ENCODE measurements at places on chromosomes 16 and 17.
A peak's percentile ranks its signal among the peaks of the same experiment; 100 is the strongest.

GRCh38 chr17:62666801-62667591 is 39.5 kb downstream of the MRC2 start:
- no peak for DNase-seq

GRCh38 chr17:45092911-45093430 is 31.9 kb downstream of the NMT1 start:
- no peak for DNase-seq

- DNase-seq = no peak
These were observed 192.8 kb downstream of the XYLT1 start for GRCh38 chr16:17277981-17278381.

- no peak for DNase-seq
These were observed 128.1 kb upstream of the IRX3 start for GRCh38 chr16:54414671-54415070.

DNA sequence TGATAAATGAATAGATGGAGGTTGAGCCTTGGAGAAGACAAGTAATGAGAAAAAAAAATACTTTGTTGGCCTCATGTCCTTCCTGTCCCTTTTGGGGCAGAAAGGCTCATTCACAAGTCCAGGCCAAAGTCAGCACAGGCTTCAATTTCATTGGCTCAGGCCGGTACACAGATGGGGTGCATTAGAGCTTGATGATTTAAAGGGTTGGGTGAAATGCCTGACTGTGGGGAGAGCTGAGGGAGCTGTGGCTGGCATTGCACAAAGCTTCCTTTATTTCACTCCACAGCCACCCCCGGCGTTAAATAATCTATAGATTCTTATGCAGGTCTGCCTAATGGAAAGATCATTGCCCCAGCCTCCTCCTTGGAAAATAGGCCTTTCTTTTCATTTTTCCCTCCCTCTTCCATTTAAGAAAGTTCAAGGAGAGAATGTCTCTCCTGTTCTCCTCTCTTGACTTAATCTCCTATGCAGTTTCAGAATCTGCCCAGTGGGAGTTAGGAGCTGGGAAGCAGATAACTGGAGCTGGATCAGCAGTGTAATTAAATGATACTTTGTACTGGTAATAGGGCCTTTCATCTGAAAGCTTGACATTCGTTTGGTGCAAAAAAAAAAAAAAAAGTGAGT is 24.4 kb downstream of the YPEL2 start:
- no peak for DNase-seq

GRCh38 chr16:75288596-75289120 is 37.2 kb upstream of the BCAR1 start:
- peak; percentile 77 for DNase-seq

GRCh38 chr17:39125143-39125875 is 26.1 kb downstream of the PLXDC1 start:
- no peak for DNase-seq

GRCh38 chr17:207775-208174 is 26.3 kb upstream of the DOC2B start:
- DNase-seq = no peak

GRCh38 chr16:56742030-56742984 is 12.4 kb downstream of the NUP93 start:
- DNase-seq = no peak

- DNase-seq = peak; percentile 62
These were observed 12.0 kb downstream of the PGS1 start for GRCh38 chr17:78390241-78391050.

DNA sequence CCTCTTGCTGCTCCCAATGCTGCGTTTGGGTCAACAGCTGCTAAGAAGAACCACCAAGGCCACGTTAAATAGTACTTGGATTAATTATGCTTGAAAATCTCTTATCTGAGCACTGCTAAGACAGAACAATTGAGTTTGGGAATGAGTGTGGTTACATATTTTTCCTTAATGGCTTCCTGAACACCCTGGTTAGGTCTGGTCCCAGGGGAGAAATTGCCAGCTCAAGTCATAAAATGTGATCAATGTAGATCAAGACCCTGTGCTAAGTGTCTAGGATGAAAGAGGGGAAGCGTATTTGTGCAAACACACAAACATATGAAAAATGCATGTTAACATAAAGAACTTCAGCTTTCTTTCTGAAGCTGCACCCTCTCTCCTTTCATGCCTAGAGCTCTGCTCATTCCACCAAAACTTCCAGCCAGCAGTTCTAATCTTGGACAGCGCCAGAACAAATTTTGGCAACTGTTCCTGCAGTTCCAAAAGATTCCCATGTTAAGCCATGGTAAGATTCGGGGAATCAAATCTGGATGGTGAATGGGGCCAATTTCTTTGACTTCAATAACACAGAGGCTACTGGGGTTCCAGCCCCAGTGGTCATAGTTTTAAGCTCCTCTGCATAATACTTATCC is 72.0 kb downstream of the ZFHX3 start:
- no peak for DNase-seq

GRCh38 chr17:63550817-63551639 is 751 bp downstream of the DCAF7 start:
- no peak for DNase-seq

DNA sequence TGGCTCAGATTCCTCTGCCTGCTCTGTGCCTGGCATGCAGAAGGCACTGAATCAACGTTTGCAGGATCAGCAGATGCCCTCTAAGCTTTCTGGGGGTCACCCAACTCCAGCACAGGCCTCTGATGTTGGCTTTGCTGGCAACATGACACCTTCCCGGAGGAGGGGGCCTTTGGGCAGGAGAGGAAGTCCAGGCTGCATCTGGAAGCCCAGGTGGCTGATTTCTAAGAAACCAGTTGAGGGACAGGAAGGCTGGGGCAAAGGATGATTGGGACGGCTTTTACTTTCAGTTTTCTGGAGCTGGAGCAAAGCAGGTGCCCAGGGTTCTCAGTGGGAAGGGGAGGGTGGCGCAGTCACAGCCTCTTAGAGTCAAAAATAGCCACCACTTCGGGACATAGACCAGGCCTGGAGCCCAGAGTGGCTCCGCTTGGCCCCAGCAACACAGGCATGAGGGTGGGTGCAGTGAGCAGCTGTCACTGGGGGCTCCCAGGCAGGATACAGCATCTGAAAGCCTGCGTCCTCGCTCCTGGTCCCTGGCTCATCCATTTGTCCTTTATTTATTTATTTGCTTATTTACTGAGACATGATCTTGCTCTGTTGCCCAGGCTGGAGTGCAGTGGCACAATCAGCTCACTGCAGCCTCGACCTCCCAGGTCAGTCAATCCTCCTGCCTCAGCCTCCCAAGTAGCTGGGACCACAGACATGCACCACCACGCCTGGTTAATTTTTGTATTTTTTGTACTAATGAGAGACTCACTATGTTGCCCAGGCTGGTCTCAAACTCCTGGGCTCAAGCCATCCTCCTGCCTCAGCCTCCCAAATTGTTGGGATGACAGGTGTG is 15.1 kb downstream of the SOCS1 start:
- DNase-seq = no peak

GRCh38 chr17:13031718-13032350 is 14.0 kb upstream of the ELAC2 start:
- no peak for DNase-seq

DNA sequence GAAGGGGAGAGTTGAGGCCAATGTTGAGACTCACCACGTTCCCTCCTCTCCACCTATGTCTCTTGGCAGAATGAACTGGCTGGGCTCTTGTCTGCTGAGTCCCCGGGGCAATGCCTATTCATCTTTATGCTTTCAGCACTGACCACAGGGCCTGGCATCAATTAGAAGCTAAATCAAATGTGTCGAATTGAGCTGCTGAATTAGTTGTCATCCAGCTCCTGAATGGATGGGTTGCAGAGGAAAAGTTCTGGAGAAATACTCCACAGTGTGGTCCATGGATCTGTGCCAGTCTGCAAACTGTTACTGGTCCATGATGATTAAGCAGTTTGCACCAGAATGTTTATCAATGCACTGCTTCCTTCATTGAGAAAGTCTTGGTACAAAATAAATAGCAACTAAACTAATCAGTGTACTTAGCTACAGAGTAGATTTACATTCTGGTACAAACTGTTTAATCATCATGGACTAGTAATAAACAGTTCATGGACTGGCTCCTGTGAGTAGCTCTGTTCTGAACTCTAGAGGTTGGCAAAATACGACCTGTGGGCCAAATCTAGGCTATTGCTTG is 4.6 kb downstream of the CNGB1 start:
- DNase-seq = no peak

GRCh38 chr17:7392696-7393612 is 1.4 kb downstream of the PLSCR3 start:
- DNase-seq = no peak

DNA sequence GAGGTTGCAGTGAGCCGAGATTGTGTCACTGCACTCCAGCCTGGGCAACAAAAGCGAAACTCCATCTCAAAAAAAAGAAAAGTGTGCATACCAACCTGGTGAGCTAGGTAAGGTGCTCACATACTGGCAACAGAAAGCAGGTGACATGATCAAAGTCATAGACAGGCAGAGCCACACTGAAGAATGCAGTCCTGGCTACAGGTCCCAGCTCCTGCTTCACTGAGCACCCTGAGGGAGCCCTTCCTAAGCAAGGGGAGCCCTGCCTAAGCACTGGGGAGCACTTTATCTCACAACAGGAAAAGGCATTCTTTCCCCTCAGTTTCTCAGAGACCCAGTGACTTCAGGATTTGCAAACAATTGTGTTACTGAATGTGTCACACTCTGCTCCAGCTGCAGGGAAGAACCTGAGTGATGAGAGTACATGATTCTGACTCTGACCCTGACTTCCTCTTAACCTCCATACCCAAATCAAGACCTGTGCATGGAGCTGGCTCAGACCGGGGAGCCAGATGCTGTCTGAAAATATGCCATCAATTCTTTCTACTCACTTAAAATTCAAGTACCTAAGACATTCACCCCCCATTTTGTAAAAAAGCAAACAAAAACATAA is 40.5 kb downstream of the ANKRD11 start:
- no peak for DNase-seq

GRCh38 chr17:1997927-1998742 is 27.0 kb downstream of the RTN4RL1 start:
- no peak for DNase-seq

DNA sequence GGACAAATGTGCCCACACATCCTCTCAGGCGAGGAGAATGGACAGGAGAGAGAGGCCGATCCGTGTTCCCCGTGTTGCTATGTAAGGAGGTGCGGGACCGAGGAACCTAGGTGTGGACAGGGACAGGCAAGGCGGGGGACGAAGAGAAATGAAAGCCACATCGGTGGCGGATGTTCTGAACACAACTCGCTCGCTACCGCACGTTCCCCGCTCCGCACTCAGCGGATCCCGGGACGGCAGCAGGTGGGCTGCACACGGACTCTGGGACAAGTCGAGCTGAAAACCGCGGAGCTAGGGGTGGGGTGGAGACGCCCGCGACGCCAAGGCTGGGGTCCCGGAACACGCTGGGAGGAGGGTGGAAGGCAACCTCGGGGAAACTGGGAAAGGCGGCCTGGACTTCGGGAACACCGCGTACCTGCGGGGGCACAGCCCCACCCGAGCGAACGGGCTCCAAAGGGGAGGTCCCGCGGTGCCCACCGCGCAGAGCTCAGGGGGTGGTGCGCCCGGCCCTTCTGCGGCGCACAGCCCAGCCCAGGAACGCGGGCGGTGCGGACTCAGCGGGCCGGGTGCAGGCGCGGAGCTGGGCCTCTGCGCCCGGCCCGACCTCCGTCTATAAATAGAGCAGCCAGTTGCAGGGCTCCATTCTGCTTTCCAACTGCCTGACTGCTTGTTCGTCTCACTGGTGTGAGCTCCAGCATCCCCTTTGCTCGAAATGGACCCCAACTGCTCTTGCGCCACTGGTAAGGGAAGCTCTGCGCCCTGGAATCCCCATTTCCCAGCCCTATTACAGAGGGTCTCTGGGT is at the start of gene MT1E:
MT1E (plus strand) TSS at position 642 of the 803 bp plus-strand sequence; CDS start at position 713, 71 bp downstream.
- DNase-seq = peak; percentile 80

- DNase-seq = no peak
These were observed 267.3 kb downstream of the MAP2K4 start for GRCh38 chr17:12287953-12288352.

DNA sequence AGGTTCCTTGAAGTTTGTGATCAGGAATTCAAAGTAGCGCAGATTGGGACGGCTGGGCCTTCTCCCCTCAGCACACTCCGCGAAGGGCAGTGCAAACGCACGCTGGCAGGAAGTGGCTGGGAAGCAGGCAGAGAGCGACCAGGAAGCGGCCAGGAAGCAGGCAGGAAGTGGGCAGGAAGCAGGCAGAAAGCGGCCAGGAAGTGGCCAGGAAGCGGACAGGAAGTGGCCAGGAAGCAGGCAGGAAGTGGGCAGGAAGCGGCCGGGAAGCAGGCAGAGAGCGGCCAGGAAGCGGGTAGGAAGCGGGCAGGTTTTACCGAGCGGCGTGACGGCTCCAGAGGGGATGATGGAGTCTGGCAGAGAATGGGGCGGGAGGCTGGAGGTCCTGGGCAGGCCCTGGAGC is 3.2 kb downstream of the DPEP1 start:
- DNase-seq = no peak

- DNase-seq = no peak
These were observed 16.6 kb downstream of the KATNB1 start for GRCh38 chr16:57752203-57752580.

DNA sequence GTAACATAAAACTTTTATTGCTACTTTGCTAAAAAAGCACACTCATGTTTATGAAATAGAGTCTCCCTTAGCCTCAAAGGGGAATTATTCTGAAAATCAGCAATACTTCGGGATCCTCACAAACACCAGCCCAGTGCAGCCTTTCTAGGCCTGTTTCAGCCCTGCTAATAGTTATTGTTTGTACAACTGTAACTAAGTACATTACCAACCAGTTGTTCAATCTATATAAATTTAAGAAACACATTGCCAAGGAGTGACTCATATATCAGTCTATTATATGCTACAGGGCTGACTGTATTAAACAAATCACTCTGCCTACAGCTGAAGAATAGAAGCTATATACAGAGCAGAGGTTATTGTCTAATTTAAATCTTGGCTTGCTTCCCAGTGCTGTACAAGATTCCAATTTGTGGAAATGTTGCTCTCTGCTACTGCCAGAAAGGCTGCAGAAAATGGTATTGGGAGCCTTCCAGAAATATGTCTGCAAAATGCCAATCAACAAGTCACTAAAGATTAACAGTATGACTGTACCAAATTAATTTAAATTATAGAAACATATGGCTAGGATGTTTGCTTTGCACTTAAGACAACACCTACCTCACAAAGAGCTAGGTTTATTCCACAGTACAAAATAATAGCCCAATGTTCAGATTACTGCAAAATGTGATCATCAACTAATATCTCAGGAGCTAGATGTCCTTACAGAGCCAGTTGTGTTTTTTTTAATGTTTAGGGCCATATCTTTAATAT is 49.7 kb downstream of the TOX3 start:
- no peak for DNase-seq

GRCh38 chr16:72291531-72291981 is 119.6 kb upstream of the PMFBP1 start:
- DNase-seq = no peak

GRCh38 chr16:86942151-86943051 is 364.1 kb downstream of the FOXL1 start:
- peak; percentile 3 for DNase-seq

All from natural killer cell treated with Interleukin-12 subunit alpha and Interleukin-12 subunit beta and Interleukin-15 and Interleukin-18, amount 100 ng/mL, for 72 hours (primary cell).